ENCODE measurements at places on chromosomes 12 and 14.

DNA sequence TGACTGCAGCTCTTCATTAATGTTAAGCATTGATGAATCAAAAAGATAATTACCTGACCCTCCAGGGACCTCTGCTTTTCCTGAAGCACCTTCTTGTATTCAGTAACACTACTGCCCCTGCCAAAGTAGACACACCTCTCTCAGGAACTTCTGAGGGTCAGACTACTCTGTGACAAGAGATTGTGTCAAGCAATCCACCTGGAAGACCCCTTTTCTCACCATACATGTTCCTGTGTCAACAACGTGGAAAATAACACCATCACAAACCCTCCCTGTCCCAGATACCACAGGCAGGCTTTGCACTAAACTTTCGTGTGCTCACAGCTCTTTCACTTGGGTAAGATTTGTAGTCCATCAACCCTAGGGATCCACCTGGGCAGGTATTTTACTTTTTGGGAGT, 13.2 kb downstream of the KRT76 start:
- DNase-seq: no peak

- no peak for DNase-seq
Measured at GRCh38 chr14:57869617-57870016, 3.7 kb upstream of the SLC35F4 start.

- peak; percentile 60 for DNase-seq
Measured at GRCh38 chr14:67571275-67571990, 28.6 kb downstream of the PIGH start.

GRCh38 chr12:88720785-88721650, 140.7 kb upstream of the KITLG start:
- no peak for DNase-seq

GRCh38 chr12:124869059-124869665, 5.5 kb upstream of the SCARB1 start:
- DNase-seq: peak; percentile 57

- DNase-seq: peak; percentile 7
Measured at GRCh38 chr12:69534389-69534822, 50.9 kb upstream of the CCT2 start.

- peak; percentile 16 for DNase-seq
Measured at GRCh38 chr12:66688846-66689439, 10.1 kb upstream of the GRIP1 start.

GRCh38 chr12:131477613-131478012, 233.3 kb upstream of the SFSWAP start:
- no peak for DNase-seq

DNA sequence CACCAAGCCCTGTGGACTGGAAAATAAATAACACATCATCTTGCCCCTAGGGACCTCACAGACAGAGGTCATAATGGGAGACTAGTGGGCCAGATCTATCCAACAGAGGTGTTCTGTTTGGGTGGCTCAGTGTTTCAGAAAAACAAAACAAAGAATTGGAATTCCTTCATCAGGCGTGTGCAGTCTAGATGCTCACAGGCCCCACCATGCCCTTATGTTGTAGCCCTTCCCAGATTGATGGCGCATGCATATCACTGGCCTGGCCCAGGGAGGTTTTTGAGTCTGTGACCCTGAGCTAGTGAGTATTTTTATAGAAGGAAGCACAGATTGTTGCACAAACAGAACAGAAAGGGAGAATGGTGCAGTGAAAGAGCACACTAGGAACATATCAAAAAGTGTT, 859.6 kb downstream of the BCL11B start:
- DNase-seq: no peak

DNA sequence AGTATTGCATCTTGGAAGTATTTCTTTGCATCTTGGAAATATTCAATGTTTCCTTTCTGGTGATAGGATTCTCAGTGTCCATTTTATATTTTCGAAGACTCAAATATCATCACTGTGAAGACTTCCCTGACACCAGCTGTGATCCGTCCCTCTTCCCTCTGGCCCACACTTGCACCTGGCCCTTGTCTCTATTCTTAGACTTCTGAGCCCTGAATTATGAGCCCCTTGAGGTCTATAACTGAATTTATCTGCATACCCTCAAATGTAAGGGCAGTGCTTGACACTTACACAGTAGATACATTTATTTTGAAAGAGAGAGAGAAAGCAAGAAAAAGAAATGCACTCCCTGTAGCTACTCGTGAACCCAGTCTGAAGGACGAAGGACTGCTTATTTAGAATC, 376.7 kb downstream of the ZFP36L1 start:
- DNase-seq: no peak

GRCh38 chr14:104931771-104932675, 7.3 kb downstream of the PLD4 start:
- no peak for DNase-seq

GRCh38 chr14:100115726-100116125, 43.7 kb downstream of the DEGS2 start:
- no peak for DNase-seq

DNA sequence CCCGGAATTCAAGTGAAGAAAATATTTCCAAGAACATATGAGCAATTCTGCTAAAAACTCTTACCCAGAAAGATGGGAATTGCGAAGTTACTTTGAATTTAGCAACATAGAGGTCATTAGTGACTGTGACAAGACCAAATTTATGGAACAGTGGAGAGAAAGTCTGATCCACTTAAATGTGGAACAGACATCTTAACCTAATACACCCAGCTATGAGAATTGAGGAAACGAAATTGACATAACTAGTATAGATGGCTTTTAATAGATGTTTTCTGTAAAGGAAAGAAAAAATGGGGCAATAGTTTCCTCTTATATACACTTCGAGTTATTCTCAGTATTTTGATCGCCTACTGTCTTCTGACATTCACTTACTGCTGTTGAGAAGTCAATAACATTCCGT, 4.6 kb downstream of the OVCH1 start:
- no peak for DNase-seq

GRCh38 chr12:111753144-111753881, 13.4 kb upstream of the ALDH2 start:
- no peak for DNase-seq

GRCh38 chr12:56487448-56488040, 417 bp downstream of the GLS2 start:
- peak; percentile 49 for DNase-seq

- DNase-seq: no peak
Measured at GRCh38 chr12:124861492-124861891, 2.2 kb downstream of the SCARB1 start.

GRCh38 chr14:90140298-90140955, 78.6 kb downstream of the KCNK13 start:
- no peak for DNase-seq

- no peak for DNase-seq
Measured at GRCh38 chr14:44490966-44491365, 16.1 kb downstream of the FSCB start.

- DNase-seq: no peak
Measured at GRCh38 chr14:93619176-93619793, 169.0 kb downstream of the PRIMA1 start.

GRCh38 chr12:101173197-101173749, 36.8 kb downstream of the SLC5A8 start:
- DNase-seq: no peak

DNA sequence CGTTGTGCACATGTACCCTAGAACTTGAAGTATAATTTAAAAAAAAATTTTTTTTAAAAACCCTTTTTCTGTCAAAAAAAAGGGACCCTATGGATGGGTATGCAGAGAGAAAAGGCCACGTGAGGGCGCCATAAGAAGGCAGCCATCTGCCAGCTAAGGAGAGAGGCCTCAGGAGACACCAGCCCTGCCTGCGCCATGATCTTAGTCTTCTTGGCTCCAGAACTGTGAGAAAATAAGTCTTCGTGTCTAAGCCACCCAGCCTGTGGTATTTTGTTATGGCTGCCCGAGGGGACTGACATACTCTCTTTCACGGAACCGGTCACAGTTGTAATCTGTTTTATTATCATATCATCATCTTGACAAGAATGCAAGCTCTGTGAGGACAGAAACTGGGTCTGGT, 174.8 kb downstream of the EFCAB11 start:
- no peak for DNase-seq

DNA sequence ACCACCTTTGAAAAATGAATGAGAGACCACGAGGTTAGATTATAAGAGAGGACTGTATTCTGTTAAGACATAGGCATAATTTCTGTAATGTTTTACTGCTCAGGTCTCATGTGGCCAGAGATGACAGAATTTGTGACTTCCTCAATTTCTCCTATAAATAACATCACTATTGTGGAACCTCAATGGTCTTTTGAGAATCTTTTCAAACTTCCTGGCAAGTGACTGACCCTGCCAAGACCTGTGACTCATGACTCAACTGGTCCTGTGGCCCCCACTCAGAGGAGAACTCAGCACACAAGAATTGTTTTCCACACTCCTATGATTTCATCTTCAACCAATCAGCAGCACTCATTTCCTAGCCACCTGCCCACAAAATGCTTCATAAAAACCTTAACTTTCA, 508.2 kb upstream of the ATP2B1 start:
- no peak for DNase-seq

GRCh38 chr12:66388517-66388916, 86.2 kb downstream of the HELB start:
- no peak for DNase-seq

GRCh38 chr14:67579636-67580035, 20.4 kb downstream of the PIGH start:
- DNase-seq: no peak

DNA sequence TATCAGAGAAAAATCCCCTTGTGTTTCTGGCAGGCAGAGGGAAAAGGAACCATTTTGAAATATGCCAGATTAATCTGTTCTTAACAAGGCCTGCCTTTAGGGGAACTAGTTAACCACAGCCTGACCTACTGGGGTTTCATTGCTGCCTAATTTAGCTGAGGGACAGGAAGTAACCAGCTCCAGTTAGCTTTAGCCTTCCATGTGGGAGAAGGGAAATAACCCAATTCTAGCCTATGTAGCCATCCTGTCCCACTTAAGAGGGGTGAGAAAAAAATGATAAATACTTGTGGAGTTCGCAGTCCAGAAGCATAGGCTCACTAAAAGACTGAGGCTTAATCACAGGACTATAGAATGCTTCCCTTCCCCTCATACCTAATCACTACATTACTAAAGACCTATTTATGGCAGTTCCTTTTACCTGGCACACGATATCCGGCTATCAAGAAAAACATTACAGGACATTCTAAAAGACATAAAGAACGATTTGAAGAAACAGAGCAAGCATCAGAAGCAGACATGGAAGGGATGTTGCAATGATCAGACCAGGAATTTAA, 22.8 kb downstream of the COX8C start:
- no peak for DNase-seq

- peak; percentile 68 for DNase-seq
Measured at GRCh38 chr12:92363295-92364146, 217.9 kb upstream of the BTG1 start.

GRCh38 chr12:131589966-131590365, 120.9 kb upstream of the SFSWAP start:
- no peak for DNase-seq

DNA sequence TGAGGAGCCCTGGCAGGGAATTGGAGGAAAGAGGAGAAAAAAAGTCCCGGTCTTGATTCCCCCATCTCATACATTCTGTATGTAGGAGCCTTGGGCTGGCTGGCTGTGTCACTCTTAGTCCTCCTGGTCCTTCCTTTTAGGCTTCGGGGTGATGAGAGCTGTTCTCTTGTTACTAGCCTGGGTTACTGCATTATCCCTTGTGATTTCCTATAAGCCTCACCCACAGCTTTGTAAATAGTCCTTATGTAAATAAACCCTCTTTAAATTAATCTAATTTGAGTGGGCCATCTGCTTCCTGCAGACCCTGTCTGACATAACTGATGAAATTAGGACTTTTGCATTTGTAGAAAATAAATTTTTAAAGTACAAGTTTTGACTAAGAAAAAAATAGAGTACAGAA, 19.2 kb downstream of the DNM1L start:
- no peak for DNase-seq

All from CD4-positive, alpha-beta T cell (primary cell).